ENCODE measurements at places on chromosomes 16 and 17.

DNA sequence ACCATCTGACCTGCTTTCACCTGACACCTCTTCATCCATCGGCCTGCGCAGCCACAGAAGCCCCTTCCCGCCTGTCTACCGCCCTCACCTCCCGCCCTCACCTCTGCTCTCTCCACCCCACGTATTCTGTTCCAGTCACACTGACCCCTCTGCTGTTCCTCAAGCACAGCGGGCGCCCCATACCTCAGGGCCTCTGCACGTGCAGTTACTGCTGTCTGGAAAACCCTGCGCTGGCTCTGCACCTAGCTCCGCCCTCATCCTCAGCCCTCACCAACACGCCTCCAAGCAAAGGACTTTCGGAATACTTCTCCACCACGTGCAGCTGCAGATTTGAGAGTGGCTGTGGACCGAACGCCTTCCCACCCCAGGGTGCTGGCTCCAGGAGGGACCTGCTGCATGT, 24.6 kb upstream of the PABPN1L start:
- no peak for DNase-seq

DNA sequence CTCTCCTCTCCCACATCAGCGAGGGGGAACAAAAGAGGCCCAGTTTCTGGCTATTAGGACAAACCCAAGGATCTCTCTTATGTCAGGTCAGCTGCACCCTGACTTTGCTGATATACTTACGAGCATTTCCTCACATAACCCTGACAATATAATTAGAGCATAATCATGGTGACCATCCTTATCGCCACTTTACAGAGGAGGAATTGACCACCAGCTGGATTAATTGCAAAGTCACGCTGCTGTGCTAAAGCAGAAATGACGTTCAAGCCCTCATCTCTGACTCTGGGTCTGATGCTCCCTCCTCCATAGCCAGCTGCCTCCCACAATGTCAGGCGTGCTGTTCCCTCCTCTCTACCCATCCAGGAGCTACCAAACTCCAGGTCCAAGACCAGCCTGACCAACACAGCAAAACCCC, 42.6 kb downstream of the TRARG1 start:
- no peak for DNase-seq

- no peak for DNase-seq
Measured at GRCh38 chr16:55391760-55392375, 67.9 kb downstream of the IRX6 start.

- no peak for DNase-seq
Measured at GRCh38 chr17:41728056-41728455, 6.4 kb downstream of the HAP1 start.

DNA sequence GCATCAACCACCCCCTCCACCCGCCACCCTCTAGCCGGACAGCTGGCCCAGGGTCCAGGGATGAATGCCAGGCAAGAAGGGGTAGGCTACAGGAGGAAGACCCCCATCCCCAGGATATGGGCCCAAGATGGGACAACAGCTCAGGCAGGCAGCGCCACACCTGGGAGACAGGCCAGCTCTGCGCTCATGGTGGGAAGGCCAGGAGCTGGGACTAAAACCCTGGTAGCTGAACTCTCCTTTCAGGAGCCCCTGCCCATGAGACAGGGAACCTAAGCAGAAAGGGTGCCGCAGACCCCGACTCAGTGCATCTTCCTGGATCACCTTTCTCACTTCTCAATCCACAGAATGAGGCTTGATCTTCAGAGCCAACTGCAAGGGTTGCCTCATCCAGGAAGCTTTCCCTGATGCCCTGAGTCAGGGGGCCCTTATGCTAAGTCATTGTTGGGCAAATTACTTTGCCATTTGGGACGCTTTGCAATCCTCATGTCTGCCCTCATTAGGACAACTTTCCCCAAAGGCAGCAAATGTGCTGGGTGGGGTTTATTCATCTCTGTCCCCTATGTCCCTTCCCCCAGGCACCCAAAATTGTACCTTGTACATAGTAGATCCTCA, 9.0 kb downstream of the ZDHHC1 start:
- DNase-seq: no peak

DNA sequence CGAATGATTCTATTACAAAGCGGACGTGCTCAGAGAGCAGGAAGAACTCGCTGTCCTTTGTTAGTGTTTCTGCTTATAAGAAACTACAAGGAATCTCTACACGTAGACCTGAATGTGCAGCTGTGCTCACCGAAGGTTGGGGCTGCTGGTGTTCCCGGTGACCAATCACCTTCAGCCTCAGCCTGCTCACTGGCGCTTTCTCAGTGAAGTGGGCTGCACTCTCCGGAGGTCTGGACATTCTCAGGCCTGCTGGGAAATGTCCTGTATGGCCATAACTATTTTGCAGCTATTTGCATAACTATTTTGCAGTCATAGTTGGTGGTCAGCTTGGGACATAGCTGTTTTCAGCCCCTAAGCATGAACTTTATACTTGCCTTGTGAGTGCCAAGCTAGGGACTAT, 9.7 kb upstream of the CIAO3 start:
- no peak for DNase-seq

- peak; percentile 61 for DNase-seq
Measured at GRCh38 chr17:47731396-47731795, 1.6 kb upstream of the TBX21 start.

GRCh38 chr16:2056077-2056476, 8.3 kb downstream of the TSC2 start:
- DNase-seq: no peak

DNA sequence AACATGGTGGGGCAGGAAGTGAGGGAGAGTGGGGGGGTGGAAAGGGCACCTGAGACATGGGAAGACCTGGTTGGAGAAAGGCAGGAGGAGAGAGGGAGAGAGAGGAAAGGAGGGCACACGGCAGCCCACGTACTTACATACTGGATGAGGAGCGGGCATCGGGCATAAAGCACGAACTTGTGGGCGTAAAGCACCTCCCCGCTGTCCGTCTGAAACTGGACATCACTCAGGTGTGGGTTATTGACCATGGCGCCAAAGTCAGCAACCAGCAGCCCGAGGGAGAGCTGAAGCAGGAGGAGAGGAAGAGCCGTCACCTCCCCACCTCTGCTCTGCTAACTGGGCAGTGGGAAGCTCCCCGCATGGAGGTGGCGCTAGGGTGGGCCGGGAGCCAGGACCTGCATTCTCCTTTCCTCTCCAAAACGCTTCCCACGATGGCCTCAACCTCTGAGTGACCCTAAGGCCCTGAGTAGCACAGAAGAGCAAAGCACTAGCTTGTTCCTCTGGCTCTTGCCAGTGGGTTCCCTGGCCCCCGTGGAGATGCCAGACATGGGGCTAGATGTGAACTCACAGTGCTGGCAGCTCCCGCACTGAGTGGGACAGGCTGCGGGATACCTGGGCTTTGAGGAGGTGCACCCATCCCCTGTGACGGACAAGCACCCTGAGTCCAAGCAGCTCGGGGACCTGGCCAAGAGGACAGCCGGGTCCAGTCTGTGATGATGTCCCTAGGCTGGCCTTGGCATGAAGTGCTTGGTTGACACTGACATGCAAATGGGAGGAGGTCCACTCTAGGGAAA, 16.9 kb downstream of the SLX4 start:
- no peak for DNase-seq

GRCh38 chr16:85152414-85153030, 40.2 kb upstream of the CIBAR2 start:
- no peak for DNase-seq

DNA sequence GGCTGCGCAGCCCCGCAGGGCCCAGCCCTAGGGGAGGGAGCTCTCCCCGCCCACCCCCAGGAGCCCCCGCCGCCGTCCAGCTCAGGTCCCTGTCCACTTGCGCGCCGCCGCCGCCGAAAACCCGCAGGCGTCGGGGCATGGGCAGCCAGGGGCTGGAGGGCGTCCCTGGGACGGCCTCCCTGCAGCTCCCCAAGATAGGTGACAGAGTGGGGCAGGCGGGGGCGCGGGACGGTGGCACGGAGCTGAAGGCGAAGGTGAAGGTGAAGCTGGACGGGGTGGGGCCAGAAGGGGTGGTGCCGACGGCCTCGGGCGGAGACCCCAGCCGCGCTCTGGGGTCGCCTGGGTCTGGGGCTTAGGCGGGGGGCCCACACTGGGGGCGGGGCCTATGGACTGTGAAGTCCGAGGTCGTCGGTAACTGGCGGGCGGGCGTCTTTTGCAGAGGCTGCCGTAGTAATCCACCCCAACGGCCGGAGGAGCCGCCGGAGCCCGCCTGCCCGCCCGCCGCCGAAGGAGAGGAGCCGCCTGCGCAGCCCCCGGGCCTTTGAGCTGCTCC, 27.2 kb downstream of the SREBF1 start:
- no peak for DNase-seq

GRCh38 chr16:68685685-68686478, 40.8 kb downstream of the CDH3 start:
- no peak for DNase-seq

- DNase-seq: no peak
Measured at GRCh38 chr17:15342460-15342859, 1.1 kb upstream of the TEKT3 start.

- no peak for DNase-seq
Measured at GRCh38 chr17:48632579-48633265, 6.6 kb upstream of the HOXB9 start.

DNA sequence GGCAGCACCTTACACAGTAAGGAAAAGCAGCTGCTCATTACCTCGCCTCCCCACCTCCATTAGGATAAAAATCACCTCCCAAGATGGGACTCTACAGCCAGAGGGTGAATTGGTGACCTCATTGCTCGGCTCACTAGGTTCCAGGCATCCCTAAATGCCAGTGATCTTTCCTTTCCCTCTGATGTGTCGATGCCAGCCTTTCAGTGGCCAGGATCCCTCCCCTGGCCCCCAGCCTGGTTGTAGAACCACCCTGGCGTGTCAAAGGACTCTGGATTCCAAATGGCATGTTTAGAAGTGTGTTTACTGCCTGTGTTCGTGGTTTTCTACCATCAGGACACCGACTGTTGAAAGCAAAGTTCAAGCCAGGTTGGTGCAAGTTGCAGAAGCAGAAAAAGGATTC, 72.1 kb upstream of the LYRM9 start:
- DNase-seq: no peak

- no peak for DNase-seq
Measured at GRCh38 chr16:84196727-84197394, 5.9 kb downstream of the ADAD2 start.
